ENCODE measurements at places on chromosomes 2 and 18.

DNA sequence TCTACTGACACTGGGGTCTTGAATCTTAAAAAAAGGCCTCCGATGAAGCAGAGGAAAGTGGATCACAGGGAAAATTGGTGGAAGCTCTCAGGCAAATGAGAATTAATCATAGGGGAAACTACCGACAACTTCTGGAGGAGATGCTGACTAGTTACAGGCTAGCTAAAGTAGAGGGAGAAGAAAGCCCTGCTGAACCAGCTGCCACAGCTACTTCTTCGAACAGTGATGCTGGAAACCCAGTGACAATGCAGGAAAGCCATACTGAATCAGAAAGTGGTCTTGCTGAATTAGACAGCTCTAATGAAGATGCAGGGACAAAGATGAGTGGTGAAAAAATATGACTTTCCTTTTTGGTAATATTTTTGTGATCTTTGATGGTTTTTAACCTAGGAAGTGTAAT is 44.9 kb upstream of the SLC3A1 start:
- H3K4me3 ChIP-seq: no peak overlapping the region
- no peaks in the 10 kb centered on the region for H3K4me1 ChIP-seq
- H3K27me3 ChIP-seq: no peaks in the 10 kb centered on the region
- no peak overlapping the region for H3K27ac ChIP-seq
- H3K36me3 ChIP-seq: no peaks in the 10 kb centered on the region

- no peaks in the 10 kb centered on the region for H3K36me3 ChIP-seq
- H3K27me3 ChIP-seq: no peaks in the 10 kb centered on the region
- no peak within 1 kb of the TSS for H3K4me3 ChIP-seq
- no peak for DNase-seq
- no peaks in the 10 kb centered on the region for H3K4me1 ChIP-seq
- H3K27ac ChIP-seq: no peak within 1 kb of the TSS
These were observed at the start of gene VAMP8 for GRCh38 chr2:85577386-85578242. VAMP8 (plus strand) TSS chr2:85577586; CDS start chr2:85577647, 61 bp downstream.

DNA sequence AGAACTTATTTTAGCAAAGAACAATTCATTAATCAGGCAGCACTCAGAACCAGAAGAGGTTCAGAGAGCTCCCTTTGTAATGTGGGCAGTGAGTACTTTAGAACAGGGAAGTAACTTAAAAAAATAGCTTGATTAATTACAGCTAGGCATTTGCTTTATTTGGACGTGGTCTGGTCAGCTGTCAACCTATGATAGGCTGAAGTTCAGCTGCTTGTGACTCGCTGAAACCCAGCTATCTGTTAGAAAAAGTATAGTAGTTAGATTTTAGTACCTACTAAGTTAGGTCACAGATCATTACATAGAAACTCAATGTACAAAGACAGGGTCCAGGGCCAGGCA is 40.0 kb downstream of the PKDCC start:
- no peaks in the 10 kb centered on the region for H3K36me3 ChIP-seq
- H3K4me3 ChIP-seq: no peak overlapping the region

DNA sequence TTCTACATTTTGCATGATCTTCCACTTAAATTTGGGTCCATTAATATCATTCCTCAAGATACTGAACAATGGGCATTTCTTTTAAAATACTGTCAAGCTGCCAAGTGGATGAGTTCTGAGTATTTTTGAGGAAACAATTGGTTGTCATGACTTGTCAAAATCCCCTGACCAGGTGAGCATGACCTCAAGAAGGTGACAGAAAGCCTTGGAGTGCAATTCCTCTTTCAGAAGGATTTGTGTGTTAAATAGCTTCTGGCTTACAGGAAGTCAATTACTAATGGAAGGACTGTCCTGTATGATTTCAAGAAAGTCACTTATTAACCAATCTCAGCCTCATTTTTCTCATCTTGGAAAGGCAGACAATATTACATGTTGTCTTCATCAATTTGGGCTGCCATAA is 460.6 kb downstream of the TSN start:
- DNase-seq: no peak
- no peaks in the 10 kb centered on the region for H3K27me3 ChIP-seq
- no peaks in the 10 kb centered on the region for H3K36me3 ChIP-seq
- H3K27ac ChIP-seq: no peak overlapping the region
- no peaks in the 10 kb centered on the region for H3K4me1 ChIP-seq

DNA sequence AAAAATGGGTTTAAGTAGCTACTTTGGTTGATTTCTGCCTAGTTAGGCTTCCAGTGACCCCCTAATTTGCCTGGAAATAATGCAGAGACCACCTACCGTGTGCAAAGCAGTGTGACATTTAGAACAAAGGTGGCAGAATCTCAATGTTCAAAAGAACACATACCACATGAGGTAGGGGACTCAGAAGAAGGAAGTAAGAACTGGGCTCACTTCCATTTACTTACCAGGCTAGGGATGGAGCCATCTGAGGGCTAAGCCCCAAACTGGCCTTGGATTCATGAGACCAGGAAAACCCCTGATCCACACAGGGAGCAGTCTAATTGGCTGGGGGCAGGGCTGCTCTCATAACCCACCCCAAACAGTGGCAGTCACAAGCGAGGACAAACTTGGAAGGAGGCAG is 190.7 kb downstream of the NCKAP5 start:
- DNase-seq: no peak
- no peaks in the 10 kb centered on the region for H3K4me1 ChIP-seq
- no peak overlapping the region for H3K27ac ChIP-seq

DNA sequence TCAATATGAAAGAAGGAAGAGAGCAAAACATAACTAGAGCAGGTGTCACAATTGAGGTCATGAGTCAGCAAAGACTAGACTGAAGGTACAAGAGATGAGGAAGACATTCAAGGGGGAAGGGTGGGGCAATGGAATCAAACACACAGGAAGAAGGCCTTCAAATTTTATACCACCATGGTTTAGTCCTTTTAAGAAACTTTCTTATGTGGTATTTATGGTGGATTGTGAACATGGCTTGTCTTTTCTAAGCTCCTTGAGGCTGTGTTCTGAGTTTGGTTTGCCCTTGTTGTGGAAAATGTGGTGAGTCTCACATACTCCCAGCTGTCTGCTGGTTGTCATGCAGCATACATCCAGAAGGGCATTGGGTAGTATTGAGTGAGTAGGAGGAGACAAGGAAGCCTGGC is 62.1 kb downstream of the NABP1 start:
- H3K27ac ChIP-seq: no peak overlapping the region
- no peaks in the 10 kb centered on the region for H3K27me3 ChIP-seq
- H3K36me3 ChIP-seq: no peaks in the 10 kb centered on the region
- H3K4me3 ChIP-seq: no peak overlapping the region

- no peaks in the 10 kb centered on the region for H3K27me3 ChIP-seq
- H3K36me3 ChIP-seq: no peaks in the 10 kb centered on the region
These were observed 3.5 kb downstream of the DCDC2C start for GRCh38 chr2:3706892-3707291.

GRCh38 chr18:68445136-68445535 is 269.8 kb downstream of the TMX3 start:
- no peak overlapping the region for H3K4me3 ChIP-seq
- H3K4me1 ChIP-seq: no peaks in the 10 kb centered on the region
- no peaks in the 10 kb centered on the region for H3K36me3 ChIP-seq
- no peak for DNase-seq
- H3K27me3 ChIP-seq: no peaks in the 10 kb centered on the region

DNA sequence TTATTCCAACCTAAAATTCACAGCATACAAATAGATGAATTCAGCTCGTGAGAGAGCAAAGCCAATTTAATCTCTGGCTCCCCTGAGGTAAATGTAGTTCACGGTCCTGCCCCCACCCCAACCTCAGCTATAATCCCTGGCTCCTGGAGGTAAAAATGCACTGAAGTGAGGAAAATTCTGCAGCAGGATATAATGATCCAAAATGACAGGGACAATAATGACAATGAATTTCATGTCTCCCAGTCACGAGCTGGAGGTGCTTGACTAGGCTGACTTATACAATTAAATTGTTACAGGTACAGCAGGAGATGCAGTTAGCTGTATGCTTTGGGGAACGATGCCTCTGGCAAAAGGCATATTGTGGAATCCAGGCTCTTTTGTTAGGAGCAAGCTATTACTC is 82.0 kb downstream of the GPD2 start:
- no peak overlapping the region for H3K4me3 ChIP-seq
- H3K36me3 ChIP-seq: no peaks in the 10 kb centered on the region
- no peak for DNase-seq
- no peaks in the 10 kb centered on the region for H3K4me1 ChIP-seq
- no peaks in the 10 kb centered on the region for H3K27me3 ChIP-seq

GRCh38 chr2:109529532-109530449 is 84.0 kb downstream of the SEPTIN10 start:
- no peak overlapping the region for H3K27ac ChIP-seq
- H3K27me3 ChIP-seq: no peaks in the 10 kb centered on the region
- H3K36me3 ChIP-seq: no peaks in the 10 kb centered on the region
- no peak for DNase-seq
- H3K4me1 ChIP-seq: no peaks in the 10 kb centered on the region

DNA sequence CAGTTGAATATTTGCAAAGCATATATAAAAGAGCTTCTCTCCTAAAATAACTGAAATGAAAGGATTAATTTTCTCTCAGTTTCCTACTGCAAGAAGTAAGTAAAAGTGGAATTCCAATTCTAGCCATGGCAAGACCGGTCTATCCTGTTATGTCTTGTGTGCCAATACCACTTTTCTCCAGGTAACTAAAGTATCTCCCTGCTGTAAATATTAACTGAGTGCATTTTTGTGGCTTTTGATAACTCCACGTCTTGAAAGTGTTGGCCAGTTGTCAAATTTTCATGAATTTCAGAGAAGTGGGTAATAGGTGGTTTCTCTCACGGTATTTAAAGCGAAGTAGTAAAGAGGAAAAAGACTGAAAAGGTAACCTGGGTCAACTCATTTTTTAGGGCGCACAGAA is 225.9 kb downstream of the NEDD4L start:
- no peak overlapping the region for H3K4me3 ChIP-seq
- DNase-seq: no peak
- H3K36me3 ChIP-seq: no peaks in the 10 kb centered on the region

- no peaks in the 10 kb centered on the region for H3K27me3 ChIP-seq
- no peaks in the 10 kb centered on the region for H3K4me1 ChIP-seq
- peak; percentile 45 for DNase-seq
- no peak overlapping the region for H3K4me3 ChIP-seq
- no peaks in the 10 kb centered on the region for H3K36me3 ChIP-seq
- no peak overlapping the region for H3K27ac ChIP-seq
These were observed 5.4 kb downstream of the CFAP65 start for GRCh38 chr2:219035942-219036341.

GRCh38 chr2:110126086-110126773 is 10.6 kb upstream of the MALL start:
- no peak overlapping the region for H3K4me3 ChIP-seq
- no peaks in the 10 kb centered on the region for H3K36me3 ChIP-seq
- no peak overlapping the region for H3K27ac ChIP-seq

GRCh38 chr18:78304192-78305164 is 675.1 kb upstream of the SALL3 start:
- H3K36me3 ChIP-seq: no peaks in the 10 kb centered on the region
- no peaks in the 10 kb centered on the region for H3K4me1 ChIP-seq
- no peaks in the 10 kb centered on the region for H3K27me3 ChIP-seq
- H3K4me3 ChIP-seq: no peak overlapping the region
- no peak overlapping the region for H3K27ac ChIP-seq

DNA sequence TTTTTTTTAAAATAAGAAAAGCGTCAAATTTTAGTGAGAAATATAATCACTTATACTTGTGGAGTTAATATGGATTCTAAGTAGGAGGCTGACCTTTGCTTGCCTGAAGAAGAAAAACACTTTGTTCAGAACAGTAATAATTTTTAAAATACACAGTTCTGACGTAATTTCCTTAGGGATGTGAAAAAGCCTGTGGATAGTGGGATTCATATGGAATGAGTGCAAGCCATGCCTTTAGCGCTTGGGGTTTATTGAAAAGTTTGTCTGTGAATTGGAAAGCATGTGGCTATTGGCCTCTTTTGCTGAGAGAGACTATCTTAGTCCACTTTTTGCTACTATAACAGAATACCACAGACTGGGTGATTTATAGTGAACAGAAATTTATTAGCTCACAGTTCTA is 151.3 kb downstream of the CCDC85A start:
- no peaks in the 10 kb centered on the region for H3K27me3 ChIP-seq
- H3K4me3 ChIP-seq: no peak overlapping the region
- H3K27ac ChIP-seq: no peak overlapping the region
- H3K36me3 ChIP-seq: no peaks in the 10 kb centered on the region

DNA sequence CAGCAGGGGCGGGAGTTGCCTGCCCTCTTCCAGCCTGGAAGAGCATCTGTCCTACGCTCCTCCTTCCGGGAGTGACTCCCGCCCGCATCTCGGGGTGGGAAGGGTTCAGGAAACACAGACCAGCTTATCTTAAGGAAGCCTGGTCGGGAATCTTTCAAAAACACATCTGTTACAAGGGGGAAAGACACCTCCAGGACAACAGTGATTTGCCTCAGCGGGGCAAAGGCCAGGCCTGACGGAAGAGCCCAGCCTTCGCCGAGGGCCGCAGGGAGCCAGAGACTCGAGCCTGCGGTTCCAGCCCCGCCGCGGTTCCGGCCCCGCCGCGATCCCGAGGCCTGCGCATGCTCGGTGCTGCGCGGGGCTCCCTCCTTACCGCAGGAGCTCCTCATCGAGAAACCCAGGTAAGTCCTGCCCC is 38.1 kb upstream of the TGIF1 start:
- DNase-seq: no peak
- no peak overlapping the region for H3K4me3 ChIP-seq
- no peak overlapping the region for H3K27ac ChIP-seq

DNA sequence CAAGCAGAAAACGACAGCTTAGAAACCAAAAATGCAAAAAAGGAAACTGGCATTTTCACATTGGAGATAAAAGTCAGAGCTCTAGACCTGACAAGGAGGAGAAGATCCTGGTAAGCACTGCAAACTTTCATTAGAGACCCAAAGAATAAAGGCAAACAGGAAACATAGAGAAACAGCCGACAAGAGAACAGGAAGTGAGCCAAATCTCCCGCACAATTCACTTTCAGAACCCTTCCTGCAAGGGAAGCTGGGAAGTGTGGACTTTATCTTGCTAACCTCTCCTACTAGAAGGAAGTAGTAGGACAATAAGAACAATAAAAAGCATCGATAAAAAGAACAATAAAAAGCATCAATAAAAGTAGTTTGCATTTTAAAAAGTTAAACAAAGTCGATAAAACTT is 417.8 kb upstream of the SPHKAP start:
- H3K36me3 ChIP-seq: no peaks in the 10 kb centered on the region
- no peak for DNase-seq
- no peak overlapping the region for H3K4me3 ChIP-seq

GRCh38 chr18:58095655-58096054 is 51.6 kb downstream of the NEDD4L start:
- no peaks in the 10 kb centered on the region for H3K27me3 ChIP-seq
- no peak overlapping the region for H3K4me3 ChIP-seq
- H3K4me1 ChIP-seq: no peaks in the 10 kb centered on the region
- no peak for DNase-seq
- H3K27ac ChIP-seq: no peak overlapping the region

All from aorta (tissue), 5 donors.